Fibroblast of mammary gland (primary cell): ENCODE measurements at places on chromosomes 13 and 19.

DNA sequence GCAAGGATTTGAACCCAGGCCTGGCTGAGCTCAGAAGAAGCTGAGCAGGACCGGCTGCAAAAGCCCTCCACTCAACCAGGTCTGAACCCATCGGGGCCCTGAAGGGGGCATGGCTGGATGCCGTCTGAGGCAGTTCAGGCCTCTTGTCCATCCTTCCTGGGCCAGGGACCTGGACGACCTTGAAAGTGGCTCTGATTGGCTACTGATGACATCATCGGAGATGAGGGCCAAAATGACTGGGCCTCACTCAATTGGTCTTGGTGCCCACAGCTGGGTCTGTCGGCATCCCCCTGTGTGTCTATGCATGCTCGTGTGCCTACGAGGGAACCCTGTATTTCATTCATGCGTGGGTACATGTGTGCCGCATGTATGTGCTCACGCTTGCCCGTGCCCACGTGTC lies 71.8 kb downstream of the PTPRS start:
- no peak for DNase-seq

- no peak for DNase-seq
These were observed 104.7 kb downstream of the CRYL1 start for GRCh38 chr13:20420938-20421337.

GRCh38 chr13:111183087-111183645 lies 68.1 kb downstream of the ARHGEF7 start:
- no peak for DNase-seq

GRCh38 chr19:49573425-49573824 lies 6.9 kb downstream of the NOSIP start:
- peak; percentile 53 for DNase-seq

GRCh38 chr19:47036097-47036651 lies 12.2 kb downstream of the TMEM160 start:
- DNase-seq = peak; percentile 22

- no peak for DNase-seq
These were observed 215.1 kb downstream of the PCDH17 start for GRCh38 chr13:57846600-57847173.

- no peak for DNase-seq
These were observed 499.7 kb downstream of the COG6 start for GRCh38 chr13:40155201-40155600.

- no peak for DNase-seq
These were observed 8.4 kb downstream of the CD22 start for GRCh38 chr19:35337097-35337983.

- DNase-seq = no peak
These were observed 60.4 kb downstream of the DLEU7 start for GRCh38 chr13:50783066-50783465.

DNA sequence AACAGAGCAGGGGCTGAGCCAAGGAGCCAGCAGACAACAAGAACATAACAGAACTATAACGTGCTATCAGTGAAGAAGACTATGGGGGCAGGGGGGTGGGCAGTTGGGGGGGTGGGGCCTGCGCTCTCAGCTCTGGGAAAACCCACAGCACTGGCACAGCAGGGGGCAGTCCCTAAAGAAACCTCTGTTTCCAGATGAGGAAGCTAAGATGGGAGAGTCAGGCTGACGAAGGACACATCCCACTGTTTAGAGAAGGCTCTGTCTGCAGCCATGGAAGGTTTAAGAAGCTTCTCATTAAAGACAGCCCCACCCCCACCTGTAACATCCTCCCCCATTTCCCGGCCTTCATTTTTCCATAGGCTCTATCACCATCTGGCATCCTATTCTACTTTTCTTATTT lies 7.1 kb upstream of the DOCK9 start:
- no peak for DNase-seq

DNA sequence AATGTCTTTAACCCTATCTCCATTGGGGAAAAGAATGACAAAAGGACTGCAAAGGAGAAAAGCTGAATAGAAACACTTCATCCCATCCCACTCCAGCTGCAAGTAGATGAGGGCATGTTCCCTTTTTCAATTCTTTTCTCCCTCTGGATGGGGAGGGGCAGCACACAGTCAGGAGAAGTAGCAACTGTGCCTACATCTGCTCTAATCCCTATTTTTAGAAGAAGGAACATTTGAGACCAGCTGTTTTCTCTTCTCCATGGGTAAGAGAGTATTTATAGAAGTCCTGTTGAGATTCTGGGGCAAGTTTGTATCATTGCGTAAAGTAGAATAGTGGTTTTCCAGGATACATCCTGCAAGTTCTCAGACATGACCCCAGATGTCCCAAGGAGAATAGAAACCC lies 9.3 kb upstream of the GTF3A start:
- no peak for DNase-seq

GRCh38 chr19:18649371-18650020 lies 12.7 kb downstream of the KLHL26 start:
- DNase-seq = peak; percentile 30

GRCh38 chr19:50330365-50331078 lies 1.3 kb upstream of the KCNC3 start:
- peak; percentile 26 for DNase-seq

DNA sequence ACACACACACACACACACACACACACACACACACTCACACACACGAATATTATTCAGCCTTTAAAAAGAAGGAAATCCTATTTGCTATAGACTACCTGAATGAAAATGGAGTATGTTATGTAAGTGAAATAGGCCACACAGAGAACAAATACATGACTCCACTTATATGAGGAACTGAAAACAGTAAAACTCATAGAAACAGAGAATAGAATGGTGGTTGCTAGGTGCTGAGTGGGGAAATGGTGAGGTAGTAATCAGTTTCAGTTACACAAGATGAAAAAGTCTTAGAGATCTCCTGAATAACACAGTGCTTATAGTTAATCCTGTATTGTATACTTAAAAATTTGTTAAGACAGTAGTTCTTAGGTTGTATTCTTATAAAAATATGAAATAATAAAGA lies 8.2 kb downstream of the ZNF677 start:
- no peak for DNase-seq

DNA sequence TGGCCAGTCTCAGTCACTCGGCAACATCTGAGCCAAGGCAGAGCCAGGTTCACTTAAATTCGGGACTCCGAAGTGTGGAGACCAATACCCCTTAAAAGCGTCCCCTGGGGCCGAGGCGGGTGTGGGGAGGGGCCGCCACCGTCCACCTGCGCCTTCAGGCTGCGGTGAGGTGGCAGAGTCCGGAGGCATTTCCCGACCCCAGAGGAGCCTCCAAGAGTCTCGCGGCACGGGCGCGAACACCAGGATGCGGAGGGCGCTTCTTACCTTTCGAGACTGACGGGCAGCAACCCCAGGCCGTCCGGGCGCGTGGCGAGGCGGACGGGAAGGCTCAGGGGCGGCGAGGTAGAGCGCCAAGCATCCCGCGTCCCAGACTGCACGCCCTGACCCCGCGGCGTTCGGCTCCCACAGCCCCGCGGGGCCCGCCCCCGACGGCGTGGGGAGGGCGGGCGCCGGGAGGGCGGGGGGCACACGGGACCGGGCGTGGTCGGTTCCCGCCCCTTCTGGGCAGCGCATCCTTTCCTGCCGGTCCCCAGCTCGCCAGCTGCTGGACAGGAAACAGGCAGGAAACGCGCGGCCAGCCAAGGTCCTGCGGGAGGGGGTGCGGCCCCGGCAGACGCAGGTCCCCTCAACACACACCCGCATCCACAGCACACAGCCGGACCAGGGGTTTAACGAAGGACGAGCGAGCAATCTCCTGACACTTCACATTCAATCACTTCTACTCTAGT lies at the start of gene THSD1:
THSD1 (minus strand) TSS at position 406 of the 728 bp plus-strand sequence. CDS start 3,572 bp downstream, outside the sequence.
- peak; percentile 55 for DNase-seq

- no peak for DNase-seq
These were observed 178.8 kb downstream of the VWA8 start for GRCh38 chr13:41782086-41782485.

- DNase-seq = no peak
These were observed 7.5 kb upstream of the EPSTI1 start for GRCh38 chr13:42999491-42999890.

GRCh38 chr13:94596575-94596971 lies 621 bp upstream of the TGDS start:
- no peak for DNase-seq

DNA sequence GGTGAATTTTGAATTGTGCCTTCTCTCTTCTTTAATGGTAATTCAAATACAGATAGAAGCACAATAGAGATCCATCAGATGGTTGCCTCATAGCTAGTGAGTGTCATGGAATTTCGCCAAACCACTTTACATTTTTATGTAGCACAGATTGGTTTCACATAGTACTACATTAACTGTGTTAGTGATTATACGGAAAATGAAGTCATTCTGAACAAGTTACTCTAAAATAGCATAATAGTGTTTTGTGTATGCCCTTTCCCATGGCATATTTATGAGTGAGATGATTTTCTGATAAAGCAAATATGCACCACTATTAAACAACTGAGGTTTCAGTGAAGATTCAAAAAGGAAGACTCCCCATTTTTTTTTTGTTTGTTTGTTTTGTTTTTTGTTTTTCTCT lies 1623.5 kb downstream of the PCDH9 start:
- peak; percentile 55 for DNase-seq

DNA sequence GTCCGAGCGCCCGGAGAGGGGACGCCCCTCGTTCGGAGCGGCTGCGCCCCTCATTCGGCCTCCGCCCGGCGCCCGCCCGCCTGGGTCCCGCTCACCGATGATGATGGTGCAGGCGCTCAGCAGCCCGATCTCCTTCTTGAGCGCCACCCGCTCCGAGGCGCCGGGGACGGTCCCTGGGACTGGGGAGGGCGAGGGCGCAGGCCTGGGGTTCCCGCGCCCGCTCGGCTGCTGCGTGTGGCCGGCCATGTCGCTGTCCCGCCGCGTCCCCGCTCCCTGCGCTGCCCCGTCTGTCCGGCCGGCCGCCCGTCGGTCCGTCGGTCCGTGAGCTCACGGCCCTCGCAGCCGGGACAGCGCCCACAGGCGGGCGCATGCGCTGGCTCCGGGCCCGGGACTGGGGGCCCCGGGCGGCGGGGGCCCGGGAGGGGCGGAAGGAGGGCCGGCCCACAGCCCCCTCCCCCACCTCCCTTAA lies at the start of gene SLC7A10:
SLC7A10 (minus strand) TSS at position 393 of the 469 bp plus-strand sequence; CDS start at position 246, 147 bp downstream.
- no peak for DNase-seq

GRCh38 chr19:51765086-51765485 lies 4.1 kb downstream of the FPR2 start:
- no peak for DNase-seq

DNA sequence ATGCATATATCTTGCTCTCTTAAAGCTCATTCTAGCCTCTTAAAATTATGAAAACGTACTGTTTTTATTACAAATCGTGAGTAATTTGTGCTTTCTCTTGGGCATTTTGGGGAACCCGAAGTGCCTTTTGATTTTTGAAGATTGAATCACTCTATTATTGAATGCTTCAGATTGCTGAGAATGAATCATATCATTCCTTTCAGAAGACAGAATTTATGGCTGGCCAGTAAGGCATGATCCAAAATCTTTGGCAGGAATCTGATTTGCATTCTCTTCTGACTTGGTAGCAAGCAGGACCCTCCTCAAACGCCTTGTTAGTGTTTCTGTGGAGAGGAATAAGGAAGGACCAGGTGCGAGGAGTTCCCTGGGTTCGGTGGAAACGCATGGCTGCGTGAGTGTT lies 49.5 kb downstream of the STARD13 start:
- DNase-seq = peak; percentile 82

DNA sequence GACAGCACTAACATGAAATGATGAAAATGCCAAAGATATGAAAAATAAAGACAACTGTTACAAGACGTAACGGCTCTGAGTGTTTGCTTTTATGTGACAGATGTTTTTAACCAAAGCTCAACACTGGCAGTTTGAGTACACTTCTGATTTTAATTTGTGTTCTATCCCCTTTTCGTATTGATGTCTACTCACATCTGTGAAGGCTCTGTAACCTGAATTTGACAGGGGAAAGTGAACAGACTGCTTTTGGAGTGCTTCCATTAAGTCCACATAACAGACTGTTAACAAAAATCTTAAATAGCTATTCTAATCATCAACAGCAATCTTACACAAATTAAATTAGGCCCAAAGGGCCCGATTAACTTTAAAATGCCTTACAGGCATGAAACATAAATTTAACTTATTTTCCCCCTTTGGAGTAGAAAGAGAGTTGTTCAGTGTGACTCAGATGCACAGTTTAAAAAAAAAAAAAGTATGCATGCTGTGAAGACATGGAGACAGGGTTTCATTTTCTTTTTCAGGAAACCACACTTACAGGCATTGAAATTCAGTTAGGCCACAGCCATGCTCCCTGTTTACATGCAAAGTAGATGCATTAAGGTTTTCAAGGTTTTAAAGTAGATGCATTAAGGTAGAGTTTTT lies 16.3 kb upstream of the RNASEH2B start:
- peak; percentile 38 for DNase-seq

GRCh38 chr13:31036731-31037695 lies 104.6 kb downstream of the TEX26 start:
- DNase-seq = no peak

GRCh38 chr13:48221686-48222187 lies 11.3 kb upstream of the ITM2B start:
- no peak for DNase-seq

DNA sequence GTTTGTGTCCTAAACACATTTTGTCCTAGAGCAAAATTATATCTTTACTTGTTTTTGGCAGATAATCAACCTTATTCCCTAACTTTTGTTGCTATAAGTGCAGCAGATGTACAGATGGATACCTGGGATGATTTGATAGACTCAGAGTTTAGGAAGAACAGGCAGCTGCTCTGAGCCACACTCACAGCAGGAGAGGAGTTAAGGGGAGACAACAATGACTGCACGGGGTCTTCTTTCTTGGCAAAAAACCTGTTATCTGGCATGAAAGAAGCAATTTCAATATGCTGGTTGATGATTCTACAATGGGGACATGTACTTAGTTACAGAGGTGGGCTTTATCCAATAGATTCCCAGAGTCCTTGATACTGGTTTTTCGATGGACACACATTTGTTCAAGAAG lies 258.9 kb upstream of the PCDH9 start:
- DNase-seq = no peak

DNA sequence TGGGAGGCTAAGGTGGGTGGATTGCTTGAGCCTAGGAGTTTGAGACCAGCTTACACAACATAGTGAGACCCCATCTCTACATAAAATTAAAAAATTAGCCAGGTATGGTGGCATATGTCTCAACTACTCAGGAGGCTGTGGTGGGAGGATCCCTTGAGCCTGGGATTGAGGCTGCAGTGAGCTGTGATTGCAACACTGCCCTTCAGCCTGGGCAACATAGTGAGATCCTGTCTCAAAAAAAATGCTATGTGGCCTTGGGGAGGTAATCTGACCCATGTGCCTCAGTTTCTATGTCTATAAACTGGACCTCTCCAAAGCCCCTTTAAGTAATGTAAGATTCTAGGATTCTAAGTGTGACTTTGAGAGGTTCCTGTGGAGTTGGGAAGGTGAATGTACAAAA lies 25.2 kb downstream of the ARL11 start:
- no peak for DNase-seq

GRCh38 chr13:104411141-104411765 lies 1345.0 kb upstream of the SLC10A2 start:
- no peak for DNase-seq

GRCh38 chr13:80945328-80945727 lies 604.4 kb upstream of the SPRY2 start:
- no peak for DNase-seq
